NCI-H1048 (cell line): ENCODE measurements at places on chromosomes 2 and 18.

- no peak for DNase-seq
Measured at GRCh38 chr18:2889761-2890192, 43.0 kb downstream of the EMILIN2 start.

GRCh38 chr2:128608921-128609880, 290.5 kb upstream of the HS6ST1 start:
- no peak for DNase-seq

DNA sequence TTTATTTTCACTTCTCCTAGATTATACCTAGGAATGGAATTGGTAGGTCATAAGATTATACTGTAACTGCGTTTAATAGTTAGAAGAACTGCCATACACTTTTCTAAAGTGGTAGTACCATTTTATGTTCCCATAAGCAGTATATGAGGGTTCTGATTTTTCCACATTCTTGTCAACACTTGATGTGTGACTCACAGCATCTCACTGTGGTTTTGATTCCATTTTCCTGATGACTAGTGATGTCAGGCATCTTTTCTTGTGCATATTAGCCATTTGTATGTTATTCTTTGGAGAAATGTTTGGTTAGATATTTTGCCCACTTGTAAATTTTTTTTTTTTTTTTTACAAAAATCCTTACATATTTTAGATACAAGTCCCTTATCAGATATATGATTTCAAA, 2.3 kb downstream of the DCAF17 start:
- DNase-seq = no peak

DNA sequence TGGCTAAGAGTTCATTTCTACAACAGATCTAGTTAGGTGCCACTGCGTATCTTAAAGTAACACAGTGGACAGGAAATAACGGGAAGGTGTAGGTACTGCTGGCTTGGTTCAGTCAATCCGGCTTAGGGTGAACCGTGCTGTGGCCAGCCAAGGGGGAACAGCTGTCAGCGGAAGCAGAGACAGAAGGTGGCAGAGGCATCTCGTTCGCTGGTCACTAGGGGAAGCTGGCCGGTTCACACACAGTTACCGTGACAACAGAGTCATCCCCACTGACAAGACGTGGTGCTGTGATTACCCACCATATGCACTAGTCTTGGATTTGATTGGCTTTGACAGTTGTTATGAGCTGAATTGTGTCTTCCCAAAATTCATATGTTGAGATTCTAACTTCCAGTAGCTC, 58.8 kb upstream of the HDAC4 start:
- DNase-seq = no peak

DNA sequence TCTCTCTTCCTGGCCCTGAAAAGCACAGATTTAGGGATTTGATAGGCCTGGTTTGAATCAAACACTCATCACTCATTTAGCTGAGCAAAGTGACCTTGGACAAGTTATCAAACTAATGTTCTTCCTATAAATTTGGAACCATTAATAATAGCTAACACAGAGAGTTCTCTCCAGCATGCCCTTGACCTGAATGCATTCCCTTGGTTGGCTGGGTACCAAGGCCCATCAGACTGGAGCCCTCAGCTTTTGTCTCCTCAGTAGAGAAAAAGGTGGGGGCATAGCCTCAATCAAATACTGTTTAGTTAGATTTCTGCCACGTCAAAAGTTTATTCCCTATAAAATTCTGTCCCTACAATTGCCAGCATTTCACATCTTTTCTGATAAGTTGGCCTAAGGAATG, 13.8 kb upstream of the MRPL19 start:
- no peak for DNase-seq

- DNase-seq = no peak
Measured at GRCh38 chr2:208266936-208267335, 881 bp downstream of the PIKFYVE start.

- no peak for DNase-seq
Measured at GRCh38 chr18:63788447-63789096, 13.4 kb downstream of the SERPINB7 start.

DNA sequence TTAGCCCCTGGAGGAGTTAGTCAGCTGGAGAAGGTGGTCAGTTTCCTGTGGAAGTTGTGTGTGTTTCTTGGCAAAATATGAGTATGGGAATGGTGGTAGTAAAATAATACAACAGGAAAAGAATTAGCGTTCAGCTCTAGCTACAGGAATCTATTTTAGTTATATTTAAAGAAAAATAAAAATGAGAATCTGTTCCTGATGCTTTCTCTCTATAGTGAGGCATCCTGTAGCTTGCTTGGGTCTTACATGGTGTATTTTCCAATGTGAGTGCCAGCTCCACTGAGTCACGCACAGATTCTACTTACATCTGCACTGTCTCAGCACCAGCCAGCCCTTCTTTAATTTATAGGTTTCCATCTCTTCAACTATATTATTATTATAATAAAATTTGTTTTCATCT, 132.2 kb downstream of the BIRC6 start:
- DNase-seq = no peak

DNA sequence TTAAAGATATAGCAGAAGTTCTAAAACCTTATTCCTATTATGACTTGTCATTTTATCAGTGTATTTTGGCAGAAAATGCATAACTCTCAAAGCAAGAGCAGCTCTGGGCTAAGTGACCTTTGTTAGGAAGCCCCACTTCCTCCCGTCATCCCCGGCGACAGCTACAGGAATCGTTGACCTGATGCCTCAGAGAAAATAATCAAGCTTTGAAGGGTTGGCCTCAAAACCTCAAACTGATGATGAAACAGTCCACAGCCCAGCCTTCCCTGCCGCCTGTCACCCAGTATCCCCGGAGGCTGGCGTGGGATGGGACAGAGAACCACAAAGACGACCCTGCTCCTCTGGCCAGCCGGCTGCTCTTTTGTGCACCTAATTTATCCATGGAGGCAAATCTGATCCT, 65.3 kb downstream of the KCNF1 start:
- DNase-seq = no peak

DNA sequence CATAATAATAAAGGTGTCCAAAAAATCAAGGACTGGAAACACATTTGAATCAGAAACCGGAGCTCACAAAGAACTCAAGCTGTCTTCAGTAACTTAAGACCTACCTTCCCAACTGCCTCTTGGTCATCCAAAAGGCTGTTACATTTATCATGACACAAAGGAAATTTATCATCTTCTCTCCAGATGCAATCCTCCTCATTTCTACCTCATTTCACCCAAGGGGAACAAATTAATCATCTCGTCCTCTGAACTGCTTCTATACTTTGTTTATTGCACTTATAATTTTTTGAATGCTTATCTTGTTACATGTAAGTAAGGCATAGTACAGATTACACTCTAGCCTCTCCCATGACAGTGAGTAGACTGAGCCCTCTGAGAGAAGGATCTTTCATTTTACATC, 105.1 kb upstream of the RGPD4 start:
- no peak for DNase-seq

DNA sequence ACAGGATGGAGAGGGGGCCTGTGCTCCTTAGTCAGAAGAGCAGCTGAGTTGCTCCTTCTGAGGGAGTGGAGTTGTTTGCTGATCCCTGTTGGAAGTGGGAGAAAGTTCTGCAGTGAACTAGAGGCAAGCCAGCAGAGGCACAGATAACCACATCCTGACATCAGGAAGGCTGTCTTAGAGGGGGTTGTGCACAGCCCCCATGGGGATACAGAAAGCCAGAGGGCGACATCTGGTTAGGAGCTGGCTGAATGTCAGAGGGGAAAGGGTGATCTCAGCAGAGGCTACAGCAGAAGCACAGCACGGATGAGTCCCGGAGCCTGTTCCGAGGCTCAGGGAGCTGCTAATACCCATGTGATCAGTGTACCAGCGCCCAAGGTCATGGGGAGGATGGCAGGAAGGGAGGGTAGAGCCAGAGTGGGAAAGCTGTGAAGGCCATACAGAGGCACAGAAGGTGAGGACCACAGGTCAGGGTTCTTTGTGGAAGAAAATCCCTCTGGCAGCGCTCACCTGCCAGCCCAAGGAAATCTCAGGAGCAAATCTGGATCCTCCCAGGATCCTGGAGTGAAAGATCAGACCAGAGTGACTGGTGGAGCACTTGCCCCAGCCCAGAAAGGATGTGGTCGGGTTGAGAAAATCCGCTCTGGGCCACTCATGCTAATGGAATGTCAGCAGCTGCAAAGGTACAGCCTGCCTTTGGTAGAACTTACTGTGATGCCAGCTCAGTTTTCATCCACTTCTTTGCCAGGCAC, 111.8 kb downstream of the STPG4 start:
- no peak for DNase-seq

- no peak for DNase-seq
Measured at GRCh38 chr18:79426376-79427300, 30.9 kb downstream of the NFATC1 start.
